ENCODE measurements at places on chromosomes 1 and 21. TPM values are rescaled to one million over a fixed set of nuclear protein-coding genes. Genes with fewer than 3 reads are reported as not detected.

The MRPS15 gene
- total RNA-seq = 36.4 TPM

DNA sequence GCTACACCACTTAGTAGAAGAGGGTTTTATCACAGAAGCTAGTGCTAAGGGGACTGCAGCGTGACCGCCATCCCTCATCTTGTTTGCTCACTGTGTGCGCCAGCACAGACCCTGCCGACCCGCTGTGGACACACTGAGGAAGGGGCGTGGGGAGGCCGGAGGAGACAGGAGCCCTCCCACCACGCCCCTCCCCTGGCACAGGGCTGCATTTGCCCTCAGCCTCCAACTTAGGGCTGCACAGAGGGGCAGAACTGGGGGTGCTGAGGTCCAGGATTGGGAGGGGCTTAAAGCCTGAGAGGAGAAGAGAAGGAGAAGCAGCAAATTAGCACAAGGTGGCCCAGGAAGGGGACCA, 37.2 kb downstream of the RRP1 start:
- peaks cover 5% of the 10 kb centered on the region for H3K27me3 ChIP-seq
- H3K27ac ChIP-seq = no peak overlapping the region
- H3K36me3 ChIP-seq = no peaks in the 10 kb centered on the region
- H3K4me3 ChIP-seq = no peak overlapping the region
- no peaks in the 10 kb centered on the region for H3K4me1 ChIP-seq

- no peaks in the 10 kb centered on the region for H3K36me3 ChIP-seq
- no peak overlapping the region for H3K4me3 ChIP-seq
- H3K27me3 ChIP-seq = no peaks in the 10 kb centered on the region
- H3K4me1 ChIP-seq = no peaks in the 10 kb centered on the region
- H3K27ac ChIP-seq = no peak overlapping the region
Measured at GRCh38 chr1:239128541-239128940, 257.8 kb upstream of the CHRM3 start.

The LCE2C gene
- not detected for total RNA-seq

GRCh38 chr1:34292472-34292871, 115.8 kb downstream of the C1orf94 start:
- H3K27ac ChIP-seq = no peak overlapping the region
- H3K4me3 ChIP-seq = no peak overlapping the region
- no peak for DNase-seq
- H3K4me1 ChIP-seq = no peaks in the 10 kb centered on the region
- no peaks in the 10 kb centered on the region for H3K36me3 ChIP-seq

DNA sequence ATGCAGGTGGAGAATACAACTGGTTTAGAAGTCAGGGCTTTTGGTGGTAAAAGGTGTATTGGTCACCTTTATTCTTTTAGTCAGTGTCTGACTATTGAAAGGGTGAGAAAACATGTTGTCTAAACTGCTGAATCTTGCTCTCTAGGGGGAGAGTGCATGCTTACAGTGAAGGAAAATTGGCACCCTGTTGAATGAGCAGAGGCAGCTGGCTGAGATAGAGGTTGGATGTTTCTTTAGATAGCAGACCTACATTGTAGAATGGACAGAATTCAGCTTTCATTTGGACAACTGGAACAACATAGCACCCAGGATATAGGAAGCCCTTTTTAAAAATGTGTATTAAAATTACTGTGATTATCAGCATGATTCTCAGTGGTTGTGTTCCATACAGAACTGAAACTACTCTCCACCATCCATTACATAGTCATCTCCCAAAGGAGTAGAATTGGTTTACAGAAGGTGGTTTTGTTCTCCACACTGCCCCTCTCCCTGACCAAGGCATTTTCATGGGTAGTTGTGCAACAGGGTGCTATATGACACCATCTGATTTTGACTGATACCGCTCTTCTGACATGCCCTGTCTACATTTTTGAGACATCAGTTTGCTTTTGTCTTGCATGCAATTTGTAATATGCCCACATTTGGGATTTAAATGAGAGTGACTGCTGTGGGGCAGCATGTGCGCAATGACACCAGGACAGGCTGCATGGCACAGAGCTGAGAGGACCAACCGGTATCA, 16.2 kb downstream of the RHOU start:
- no peak overlapping the region for H3K27ac ChIP-seq
- H3K4me3 ChIP-seq = no peak overlapping the region
- no peak for DNase-seq
- H3K27me3 ChIP-seq = no peaks in the 10 kb centered on the region

The NR1I3 gene
- not detected for total RNA-seq

DNA sequence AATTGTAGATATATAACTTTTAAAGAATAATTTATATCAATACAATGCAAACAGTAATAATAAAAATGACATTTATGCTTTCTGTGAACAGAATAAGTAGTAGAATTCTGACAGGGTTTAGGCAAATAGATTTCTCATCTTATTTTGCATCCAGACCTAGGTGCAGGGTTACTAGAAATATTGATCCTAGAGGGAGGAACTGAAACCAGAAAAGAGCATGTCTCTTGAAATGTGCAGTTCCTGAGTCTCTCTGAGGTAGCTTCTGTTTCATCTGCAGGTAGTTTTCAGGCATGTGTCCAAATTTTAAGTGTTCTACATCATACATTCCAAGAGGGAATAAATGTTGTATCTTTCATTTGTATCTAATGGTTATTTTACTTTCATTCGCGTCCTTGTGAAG, 631.9 kb upstream of the ADGRL4 start:
- H3K27me3 ChIP-seq = no peaks in the 10 kb centered on the region
- no peak overlapping the region for H3K4me3 ChIP-seq
- no peaks in the 10 kb centered on the region for H3K4me1 ChIP-seq
- no peaks in the 10 kb centered on the region for H3K36me3 ChIP-seq
- no peak for DNase-seq
- no peak overlapping the region for H3K27ac ChIP-seq

GRCh38 chr21:41865002-41865777, 14.0 kb downstream of the PRDM15 start:
- no peaks in the 10 kb centered on the region for H3K27me3 ChIP-seq
- peaks cover 7% of the 10 kb centered on the region for H3K4me1 ChIP-seq
- H3K27ac ChIP-seq = no peak overlapping the region
- no peak for DNase-seq
- H3K4me3 ChIP-seq = no peak overlapping the region

DNA sequence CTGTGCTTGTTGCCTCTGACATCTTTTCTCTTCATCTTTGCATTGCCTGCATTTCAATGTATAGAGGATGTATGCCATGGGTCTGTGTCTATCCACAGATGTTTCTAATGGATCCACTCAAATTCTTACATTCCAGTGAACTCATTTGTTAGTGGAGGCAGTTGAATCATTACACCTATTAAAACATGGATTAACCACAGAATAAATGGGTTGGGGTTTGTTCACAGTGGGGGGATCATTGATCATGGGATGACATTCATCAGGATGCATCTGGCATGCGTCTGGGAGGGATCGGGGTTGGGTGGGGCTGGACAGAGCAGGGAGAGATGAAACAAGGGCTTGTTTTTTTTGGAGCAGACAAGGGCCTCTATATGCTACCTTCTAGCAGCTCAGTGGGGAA, 182.5 kb downstream of the RHOU start:
- no peaks in the 10 kb centered on the region for H3K36me3 ChIP-seq
- H3K4me1 ChIP-seq = peaks cover 4% of the 10 kb centered on the region
- H3K27ac ChIP-seq = no peak overlapping the region
- H3K27me3 ChIP-seq = no peaks in the 10 kb centered on the region

GRCh38 chr21:38223893-38224540, 32.8 kb upstream of the KCNJ15 start:
- H3K27me3 ChIP-seq = no peaks in the 10 kb centered on the region
- H3K4me3 ChIP-seq = no peak overlapping the region

The KIF14 gene
- 0.11 TPM for total RNA-seq

GRCh38 chr1:247614625-247615024, 9.2 kb downstream of the OR2G3 start:
- DNase-seq = no peak
- H3K27me3 ChIP-seq = no peaks in the 10 kb centered on the region
- no peak overlapping the region for H3K27ac ChIP-seq

GRCh38 chr1:2231532-2232254, 3.6 kb downstream of the SKI start:
- H3K4me3 ChIP-seq = peak overlapping the region; percentile 95
- peak overlapping the region; percentile 80 for H3K27ac ChIP-seq
- H3K27me3 ChIP-seq = no peaks in the 10 kb centered on the region

DNA sequence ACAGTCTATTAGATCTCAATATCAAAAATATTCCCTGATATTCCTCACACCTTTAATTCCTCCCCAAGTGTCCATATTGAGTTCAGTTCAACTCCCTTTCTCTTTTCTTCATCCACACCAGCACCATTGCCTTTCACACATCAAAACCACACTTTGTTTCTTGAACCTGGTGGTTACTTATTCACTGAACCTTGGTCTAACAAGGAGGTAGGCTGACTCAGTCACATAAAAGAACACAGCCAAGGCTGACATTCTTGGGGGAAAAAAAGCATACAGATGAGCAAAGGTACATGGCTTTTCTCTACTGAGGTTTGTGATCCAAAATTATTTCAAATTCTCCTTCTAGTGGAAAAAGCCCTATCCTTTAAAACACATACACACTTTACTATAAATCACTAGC, 131.7 kb upstream of the USH2A start:
- no peak overlapping the region for H3K4me3 ChIP-seq
- no peak overlapping the region for H3K27ac ChIP-seq
- H3K27me3 ChIP-seq = no peaks in the 10 kb centered on the region
- no peaks in the 10 kb centered on the region for H3K4me1 ChIP-seq
- H3K36me3 ChIP-seq = no peaks in the 10 kb centered on the region

GRCh38 chr1:61081686-61082310, 563 bp upstream of the NFIA start:
- H3K27me3 ChIP-seq = no peaks in the 10 kb centered on the region
- peaks cover 37% of the 10 kb centered on the region for H3K4me1 ChIP-seq
- H3K4me3 ChIP-seq = peak overlapping the region; percentile 68

GRCh38 chr1:165416876-165417275, 28.1 kb downstream of the RXRG start:
- H3K27ac ChIP-seq = no peak overlapping the region
- no peaks in the 10 kb centered on the region for H3K4me1 ChIP-seq
- H3K36me3 ChIP-seq = no peaks in the 10 kb centered on the region
- DNase-seq = no peak

DNA sequence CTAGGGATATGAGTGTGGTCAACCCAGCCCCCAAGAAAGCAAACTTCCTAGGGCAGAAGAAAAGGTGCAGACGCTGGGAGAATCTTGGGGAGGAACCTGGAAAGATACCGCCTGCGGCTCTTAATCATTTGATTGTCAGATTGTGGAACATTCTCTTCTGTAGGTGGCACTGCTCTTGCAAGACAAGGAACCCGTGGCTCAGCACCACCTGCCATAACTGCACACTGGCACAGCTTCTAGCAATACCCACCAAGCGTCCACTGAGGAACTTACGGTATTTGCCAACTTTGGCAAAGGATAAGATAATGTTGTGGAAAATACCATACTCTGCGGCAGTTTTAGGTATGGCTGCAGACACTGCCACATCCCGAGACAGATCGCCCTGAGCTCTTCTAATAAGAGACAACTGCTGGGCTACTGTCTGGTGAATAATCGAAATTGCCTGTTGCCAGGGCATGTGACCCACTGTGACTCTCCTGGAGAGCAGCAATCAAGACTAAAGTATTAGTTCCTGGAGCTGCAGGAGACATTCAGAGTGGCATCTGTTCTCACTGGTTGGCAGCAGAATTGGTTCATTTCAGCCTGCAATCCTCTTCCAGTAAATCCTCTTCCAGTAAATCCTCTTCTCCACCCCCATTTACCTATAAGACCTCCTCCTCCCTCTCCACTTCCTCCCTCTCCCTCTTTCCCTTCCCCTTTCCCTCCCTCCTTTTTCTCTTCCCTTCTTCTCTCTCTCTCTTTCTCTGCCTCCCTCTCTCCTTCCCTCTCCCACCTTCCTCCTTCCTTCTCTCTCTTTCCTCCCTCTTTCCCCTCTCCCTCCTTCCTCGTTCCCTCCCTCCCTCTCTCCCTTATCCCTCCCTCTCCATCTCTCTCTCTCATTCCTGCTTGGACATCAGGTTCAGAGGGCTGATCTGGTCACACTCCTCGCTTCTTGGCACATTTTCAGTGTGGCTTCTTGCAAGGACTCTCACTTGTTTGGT, 49.7 kb upstream of the B3GALT5 start:
- H3K4me3 ChIP-seq = no peak overlapping the region
- DNase-seq = no peak
- H3K36me3 ChIP-seq = no peaks in the 10 kb centered on the region
- H3K27ac ChIP-seq = no peak overlapping the region
- no peaks in the 10 kb centered on the region for H3K4me1 ChIP-seq

The LAMC2 gene
- total RNA-seq = not detected

GRCh38 chr1:60589916-60590315, 492.4 kb upstream of the NFIA start:
- DNase-seq = no peak
- no peaks in the 10 kb centered on the region for H3K27me3 ChIP-seq
- H3K4me1 ChIP-seq = no peaks in the 10 kb centered on the region
- H3K4me3 ChIP-seq = no peak overlapping the region
- H3K27ac ChIP-seq = no peak overlapping the region
- H3K36me3 ChIP-seq = no peaks in the 10 kb centered on the region

DNA sequence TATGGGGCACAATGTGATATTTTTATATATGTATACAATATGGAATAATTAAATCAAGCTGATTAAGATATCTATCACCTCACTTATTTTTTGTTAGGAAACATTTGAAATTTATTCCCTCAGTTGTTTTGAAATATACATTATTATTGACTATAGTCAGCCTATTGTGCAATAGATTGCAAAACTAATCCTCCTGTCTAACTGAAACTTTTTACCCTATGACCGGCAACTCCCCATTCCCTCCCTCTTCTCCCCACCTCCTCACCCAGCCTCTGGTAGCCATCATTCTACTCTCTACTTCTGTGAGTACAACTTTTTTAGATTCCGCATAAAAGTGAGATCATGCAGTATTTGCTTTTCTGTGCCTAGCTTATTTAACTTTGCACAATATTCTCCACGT, 117.7 kb upstream of the SGIP1 start:
- no peak for DNase-seq
- H3K36me3 ChIP-seq = no peaks in the 10 kb centered on the region
- no peak overlapping the region for H3K4me3 ChIP-seq
- no peaks in the 10 kb centered on the region for H3K27me3 ChIP-seq

- no peaks in the 10 kb centered on the region for H3K36me3 ChIP-seq
- no peak overlapping the region for H3K27ac ChIP-seq
- no peak for DNase-seq
- no peaks in the 10 kb centered on the region for H3K4me1 ChIP-seq
Measured at GRCh38 chr1:209708297-209708696, 3.7 kb downstream of the HSD11B1 start.

DNA sequence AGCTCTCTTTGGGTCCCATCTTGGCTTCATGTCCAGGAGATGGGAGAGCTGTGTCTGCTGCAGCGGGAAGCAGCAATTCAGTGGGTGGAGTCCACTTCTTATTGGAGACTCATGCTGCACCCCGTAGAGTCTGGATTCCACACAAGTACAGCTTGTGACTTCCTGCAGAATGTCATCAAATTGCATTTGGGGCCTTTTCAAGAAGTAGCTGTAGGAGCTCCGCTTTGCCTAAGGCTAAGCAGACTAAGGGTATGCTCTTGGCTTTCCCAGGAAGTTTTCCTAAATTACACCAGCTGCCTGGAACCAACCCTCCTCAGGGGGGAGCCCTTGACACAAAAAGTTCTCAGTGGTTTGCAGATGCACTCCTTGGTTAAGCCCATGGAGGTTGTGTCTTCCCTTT, 5.7 kb upstream of the MOB3C start:
- H3K27me3 ChIP-seq = no peaks in the 10 kb centered on the region
- H3K4me1 ChIP-seq = peaks cover 3% of the 10 kb centered on the region
- no peak overlapping the region for H3K27ac ChIP-seq
- no peak for DNase-seq
- no peaks in the 10 kb centered on the region for H3K36me3 ChIP-seq
- H3K4me3 ChIP-seq = no peak overlapping the region

The OVAAL gene
- total RNA-seq = not detected

GRCh38 chr21:18155508-18156193, 89.0 kb upstream of the CHODL start:
- H3K4me1 ChIP-seq = peaks cover 4% of the 10 kb centered on the region
- H3K27me3 ChIP-seq = no peaks in the 10 kb centered on the region
- H3K4me3 ChIP-seq = no peak overlapping the region
- H3K27ac ChIP-seq = no peak overlapping the region

All from CD4-positive, alpha-beta T cell (primary cell).